Ecto neural progenitor cell (in vitro differentiated cells): ENCODE measurements at places on chromosomes 2 and 18.

DNA sequence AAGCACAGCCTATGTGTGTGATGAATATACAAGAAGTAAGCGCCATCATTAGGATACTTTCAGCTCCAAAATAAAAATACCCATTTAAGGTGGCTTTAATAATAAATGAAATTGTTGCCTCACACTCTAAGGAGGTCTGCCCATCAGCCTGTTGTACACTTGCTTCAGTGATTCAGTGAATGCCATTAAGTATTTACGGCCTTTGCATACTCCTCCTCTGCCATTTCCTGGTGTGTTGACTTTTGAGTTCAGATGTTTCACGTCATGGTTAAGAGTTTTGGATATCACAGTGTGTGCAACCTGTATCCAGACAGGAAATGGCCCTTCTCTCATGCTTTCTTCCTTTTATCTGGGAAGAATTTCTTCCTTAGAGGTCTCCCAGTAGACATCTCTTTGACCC lies 38.6 kb upstream of the SNORC start:
- DNase-seq, result no peak

GRCh38 chr18:45156946-45157345 lies 458.3 kb upstream of the SLC14A2 start:
- no peak for DNase-seq

DNA sequence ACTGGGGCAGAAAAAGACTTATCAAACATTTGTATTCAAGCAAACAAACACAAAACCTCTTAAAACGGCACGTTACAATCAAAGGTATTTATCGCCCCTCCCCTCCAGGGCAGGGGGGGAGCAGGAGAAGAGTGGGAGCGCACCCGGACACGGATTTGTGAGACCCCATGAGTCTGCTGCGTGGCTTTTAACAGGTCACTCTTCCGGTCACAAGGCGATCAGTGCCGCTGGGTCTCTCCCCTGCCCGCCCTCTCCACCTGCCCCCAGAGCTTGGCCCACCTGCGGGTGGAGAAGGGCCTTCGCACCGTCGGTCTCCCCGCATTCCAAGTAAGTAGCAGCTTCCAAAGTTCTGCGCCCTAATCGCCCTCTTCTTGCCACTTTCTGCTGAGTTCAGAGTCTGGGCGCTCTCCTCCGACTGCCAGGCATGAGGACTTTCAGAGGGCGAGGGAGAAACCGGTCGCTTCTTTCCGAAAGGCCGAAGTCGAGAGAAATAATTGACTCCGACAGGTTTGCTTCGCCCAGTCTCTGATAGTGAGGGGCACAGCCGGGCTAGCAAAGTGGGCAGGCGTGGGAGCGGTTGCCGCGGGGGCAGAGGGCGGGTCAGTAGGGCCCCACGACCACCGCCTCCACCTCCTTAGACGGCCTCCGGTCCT lies 800 bp downstream of the RPRM start:
- DNase-seq, result peak; percentile 65

DNA sequence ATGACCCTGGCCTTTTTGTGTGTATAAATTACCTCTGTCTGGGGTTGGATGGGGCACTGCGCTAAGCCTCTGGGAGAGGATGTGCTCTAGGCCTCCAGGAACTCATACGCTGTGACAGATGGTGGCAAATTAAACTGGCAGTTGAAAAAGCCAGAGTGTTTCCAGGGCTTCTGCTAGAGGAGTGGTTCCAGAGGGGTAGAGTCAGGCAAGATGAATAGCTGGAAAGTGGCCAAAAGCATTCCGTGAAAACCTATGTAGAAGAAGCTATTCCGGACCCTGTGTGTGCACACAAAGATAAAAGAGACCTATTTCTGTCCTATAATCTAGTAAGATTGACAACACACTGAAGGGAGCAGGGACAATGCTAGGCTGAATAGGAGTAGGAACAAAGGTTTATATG lies 84.8 kb downstream of the ACTR3 start:
- no peak for DNase-seq

DNA sequence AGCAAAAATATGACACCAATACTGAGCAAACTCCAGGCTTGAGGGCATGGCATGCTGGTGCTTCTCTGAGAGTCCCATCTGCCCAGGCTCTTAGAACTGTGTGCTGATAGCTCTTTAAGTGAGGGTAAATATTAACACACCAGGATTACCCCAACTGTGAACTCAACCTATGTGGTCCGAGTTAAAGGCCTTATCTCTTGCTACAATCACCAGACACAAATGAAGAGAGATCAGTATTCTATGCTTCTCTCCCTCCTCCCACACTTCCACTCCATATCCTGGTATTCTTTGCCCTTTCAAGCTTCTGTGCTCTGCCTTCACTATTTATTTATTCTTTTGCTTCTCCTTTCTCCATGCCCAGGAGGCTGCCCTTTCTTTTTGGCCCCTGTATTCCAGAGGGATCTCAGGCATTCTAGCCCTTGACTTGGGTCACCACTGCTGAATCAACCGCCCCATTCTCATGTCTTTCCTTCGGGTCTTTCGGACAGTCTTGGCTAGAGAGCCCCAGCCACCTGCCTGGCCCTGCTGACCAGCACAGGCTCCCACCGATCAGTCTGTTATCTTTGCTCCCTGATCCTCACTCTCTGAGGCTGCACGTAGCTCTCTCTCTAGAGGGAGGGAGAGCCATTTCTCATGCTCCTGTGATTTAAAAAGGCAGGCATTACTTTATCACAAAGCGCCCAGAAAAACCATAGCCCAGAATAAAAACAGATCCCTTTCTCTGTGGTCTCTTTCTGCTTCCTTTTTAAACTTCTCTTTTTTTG lies 17.2 kb upstream of the HK2 start:
- DNase-seq, result no peak
